ENCODE measurements at places on chromosomes 1 and 21. TPM values are rescaled to one million over a fixed set of nuclear protein-coding genes. Genes with fewer than 3 reads are reported as not detected.

Gene OR2T29
- not detected for total RNA-seq

Gene OR2M7
- not detected for total RNA-seq

Gene HSF2BP
- 10.6 TPM for total RNA-seq

Gene NPPB
- total RNA-seq, result not detected

Gene DCST2
- not detected for total RNA-seq

Gene AKR1A1
- 102 TPM for total RNA-seq

Gene P3H1
- 37.1 TPM for total RNA-seq

Gene CRNN
- total RNA-seq, result 5.2 TPM

Gene ZMYND12
- 0.09 TPM for total RNA-seq

Gene PRAMEF20
- total RNA-seq, result not detected

Gene PIK3R3
- 10.6 TPM for total RNA-seq

Gene CELA3B
- not detected for total RNA-seq

Gene GJA9
- not detected for total RNA-seq

Gene ASTN1
- total RNA-seq, result not detected

Gene BGLAP
- total RNA-seq, result not detected

Gene CD5L
- total RNA-seq, result not detected

Gene ST6GALNAC5
- total RNA-seq, result 0.60 TPM

Gene MCOLN2
- total RNA-seq, result 0.78 TPM

Gene RGS13
- total RNA-seq, result not detected

Gene MYOG
- not detected for total RNA-seq

Gene KCNAB2
- 2.0 TPM for total RNA-seq

Gene AK2
- 207 TPM for total RNA-seq

Gene BMP8B
- under 0.01 TPM for total RNA-seq

Gene SIM2
- total RNA-seq, result 0.56 TPM

Gene PCAT6
- total RNA-seq, result 2.9 TPM

Gene PRELP
- not detected for total RNA-seq

Gene FRRS1
- 17.6 TPM for total RNA-seq

Gene RHOU
- total RNA-seq, result 0.07 TPM

Gene PAPPA2
- total RNA-seq, result 0.05 TPM

Gene CA6
- not detected for total RNA-seq

Gene NTMT2
- not detected for total RNA-seq

Gene GSTM5
- not detected for total RNA-seq

Gene ADAMTS5
- total RNA-seq, result not detected

Gene FCRLA
- total RNA-seq, result 0.21 TPM

Gene NTNG1
- 1.3 TPM for total RNA-seq

Gene PRMT2
- 116 TPM for total RNA-seq

Gene HS2ST1
- 8.8 TPM for total RNA-seq

Gene OR2L5
- total RNA-seq, result not detected

Gene LMX1A
- total RNA-seq, result not detected

Gene LCE3E
- 0.63 TPM for total RNA-seq

Gene ZBTB8A
- total RNA-seq, result 5.3 TPM

Gene TIE1
- total RNA-seq, result not detected

Gene CYP4A11
- total RNA-seq, result not detected

Gene CAMSAP2
- 29.7 TPM for total RNA-seq

Gene CCT8
- 271 TPM for total RNA-seq

Gene DMRTA2
- total RNA-seq, result 6.5 TPM

All from airway epithelial cell (primary cell).